ENCODE measurements at places on chromosomes 7 and 10.

DNA sequence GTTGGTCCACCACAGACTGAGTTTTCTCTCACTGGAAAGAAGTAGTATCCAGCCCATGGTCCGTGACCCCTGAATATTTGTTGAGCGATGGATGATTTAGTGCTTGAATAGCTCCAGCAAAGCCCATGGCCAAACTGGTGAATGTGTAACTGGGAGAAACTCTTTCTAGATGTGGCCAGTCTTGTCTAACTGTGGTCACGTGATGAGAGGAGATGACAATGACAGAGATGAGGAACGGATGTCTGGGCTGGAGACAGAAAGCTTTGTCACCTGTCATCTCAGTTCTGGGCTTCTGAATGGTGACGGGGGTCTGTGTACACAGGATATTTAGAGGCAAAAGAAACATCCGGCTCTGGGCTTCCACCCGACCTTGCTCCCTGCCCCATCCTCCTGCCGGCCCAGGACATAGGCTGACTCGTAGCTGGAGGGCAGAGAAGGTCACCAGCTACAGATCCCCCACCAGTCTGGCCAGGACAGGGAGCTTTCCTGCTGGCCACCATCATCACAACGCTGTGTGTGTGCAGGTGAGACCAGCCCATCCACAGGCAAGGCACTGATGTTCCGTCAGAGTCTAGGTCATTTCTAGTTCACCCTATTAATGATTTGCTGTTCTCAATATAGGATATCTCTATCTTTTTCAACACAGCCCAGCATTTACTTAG is 152.5 kb upstream of the TNS3 start:
- no peak for DNase-seq

GRCh38 chr10:131584287-131584686 is 272.8 kb upstream of the TCERG1L start:
- no peak for DNase-seq

DNA sequence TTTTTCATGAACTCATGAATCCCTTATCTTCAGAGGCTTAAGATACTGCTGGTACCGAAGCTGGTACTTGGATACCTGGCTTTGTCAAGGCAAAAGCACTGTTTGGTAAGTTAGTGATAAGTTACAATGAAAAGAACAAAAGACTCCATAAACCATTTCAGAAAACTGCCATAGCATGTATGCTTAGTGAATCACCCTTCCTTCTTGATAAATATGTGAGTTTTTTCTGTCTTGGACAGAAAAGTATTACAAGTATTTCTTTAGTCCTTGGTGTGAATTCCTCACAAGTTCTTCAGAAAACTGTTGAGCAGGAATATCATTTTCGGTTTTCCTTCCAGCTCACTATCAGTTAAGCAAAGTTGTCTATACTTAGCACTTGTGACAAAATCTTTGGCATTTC is 25.6 kb downstream of the PUS7 start:
- DNase-seq: no peak

DNA sequence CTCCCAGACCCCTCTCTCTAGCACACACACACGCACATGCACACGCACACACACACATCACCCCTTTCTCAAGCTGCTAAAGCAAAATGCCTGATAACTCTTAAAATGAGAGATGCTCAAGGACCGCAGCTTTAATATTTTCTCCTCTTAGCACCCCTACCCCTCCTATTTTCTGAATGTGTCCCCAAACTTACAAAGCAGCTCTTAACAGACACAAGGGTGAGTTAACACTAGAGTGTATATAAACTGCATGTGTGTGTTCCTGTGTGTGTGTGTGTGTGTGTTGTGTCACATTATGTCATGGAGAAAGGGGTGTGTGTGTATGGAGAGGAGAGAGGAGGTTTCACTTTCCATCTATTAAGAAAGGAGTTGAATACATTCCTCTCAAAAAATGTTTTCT is 1.3 kb downstream of the PTN start:
- no peak for DNase-seq

DNA sequence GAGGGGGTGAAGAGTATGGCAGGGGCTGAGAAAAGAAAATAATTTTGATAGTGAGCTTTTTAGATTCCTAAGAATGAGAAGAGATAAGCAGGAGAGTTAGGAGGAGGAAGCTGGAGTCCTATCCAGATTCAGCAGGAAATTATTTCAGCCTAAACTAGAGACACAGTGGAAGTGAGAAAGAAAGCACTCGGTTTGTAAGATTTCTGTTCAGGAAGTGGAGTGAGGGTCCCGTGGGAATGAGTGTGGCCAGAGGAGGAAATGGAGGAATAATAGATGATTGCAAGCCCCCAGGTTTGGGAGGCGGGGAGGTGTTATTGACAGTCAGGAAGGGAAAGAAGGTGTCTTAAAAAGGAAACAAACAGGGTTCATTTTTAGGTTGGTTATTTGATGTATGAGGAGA is 84.8 kb upstream of the NRP1 start:
- DNase-seq: no peak

- DNase-seq: no peak
Measured at GRCh38 chr10:29479981-29480954, 154.5 kb downstream of the SVIL start.

- DNase-seq: peak; percentile 17
Measured at GRCh38 chr10:80444646-80445319, 9.3 kb upstream of the TSPAN14 start.

GRCh38 chr7:148686312-148686937 is 12.3 kb upstream of the CUL1 start:
- DNase-seq: no peak

DNA sequence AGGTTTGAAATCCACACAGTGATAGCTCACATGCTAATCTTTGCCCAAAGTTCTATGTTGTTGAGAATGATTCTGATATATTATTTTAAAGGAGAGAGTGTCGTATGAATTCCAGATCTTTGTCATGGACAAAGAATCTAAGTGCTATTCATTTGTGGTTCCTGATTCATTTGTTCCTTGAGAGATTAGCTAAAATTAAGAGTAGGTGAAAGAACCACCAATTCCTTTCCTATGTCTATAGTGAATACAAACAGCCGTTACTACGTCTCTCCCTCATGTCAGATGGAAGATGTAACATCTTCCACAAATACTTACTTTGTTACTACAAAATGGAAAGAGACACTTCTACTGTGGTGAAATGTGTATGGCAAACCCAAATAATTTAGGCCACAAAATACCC is 3.3 kb upstream of the PLXDC2 start:
- no peak for DNase-seq

DNA sequence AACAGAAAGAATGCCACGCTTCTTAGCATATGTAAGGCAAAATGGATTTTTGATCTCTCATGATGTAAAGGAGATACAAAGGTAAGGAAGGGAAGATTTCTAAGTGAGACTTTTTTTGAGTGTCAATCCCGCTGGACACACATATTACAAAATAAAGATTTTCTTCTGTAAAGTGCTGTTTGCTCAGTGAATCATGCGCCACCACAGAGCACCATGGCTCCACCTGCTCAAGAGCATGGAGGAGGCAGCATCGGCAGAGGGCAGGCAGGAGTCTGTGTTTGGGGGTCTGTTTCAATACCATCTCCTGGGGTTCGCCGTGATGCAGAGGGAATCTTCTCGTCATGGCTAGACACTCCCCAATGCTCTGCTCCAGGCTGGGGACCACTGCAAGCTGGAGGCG is 83.5 kb downstream of the ALOX5 start:
- no peak for DNase-seq

DNA sequence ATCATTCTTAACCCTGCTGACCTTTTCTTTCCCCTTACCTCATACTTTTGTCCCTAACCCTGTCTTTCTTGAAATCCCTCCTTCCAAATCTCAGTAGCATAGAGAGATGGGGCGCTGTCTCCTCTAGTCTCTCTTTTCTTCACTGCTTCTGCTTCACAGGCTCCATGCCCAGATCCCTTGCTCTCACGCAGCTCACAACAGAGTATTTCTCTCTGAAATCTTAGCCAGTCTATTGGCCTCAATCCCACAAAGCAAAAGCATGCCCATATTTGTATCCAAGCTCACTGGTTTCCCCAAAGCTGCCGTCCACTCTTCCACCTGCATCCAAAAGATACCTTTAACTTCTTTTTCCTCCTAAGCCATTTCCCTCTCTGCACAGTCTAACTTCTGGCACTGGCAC is 526.8 kb downstream of the PLXDC2 start:
- no peak for DNase-seq

GRCh38 chr10:100248820-100249219 is 18.6 kb downstream of the CWF19L1 start:
- no peak for DNase-seq

DNA sequence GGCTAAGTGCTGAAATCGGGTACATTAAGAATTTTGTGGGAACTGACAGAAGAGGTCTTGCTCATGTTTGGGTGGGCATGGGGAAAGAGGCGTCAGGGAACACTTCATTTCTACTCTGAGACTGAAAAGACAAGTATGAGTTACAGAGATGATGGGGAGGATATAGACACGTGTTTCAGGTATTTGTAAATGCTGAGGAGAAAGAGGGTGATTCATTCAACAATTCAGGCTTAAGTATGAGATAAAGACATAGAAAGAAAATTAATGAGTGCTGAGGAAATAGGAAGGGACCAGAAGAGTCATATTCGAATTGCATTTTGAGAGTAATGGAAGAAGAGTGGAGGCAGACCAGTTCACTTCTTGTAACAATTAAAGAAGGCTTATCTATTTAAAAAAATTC is 143.6 kb downstream of the HBP1 start:
- DNase-seq: no peak

DNA sequence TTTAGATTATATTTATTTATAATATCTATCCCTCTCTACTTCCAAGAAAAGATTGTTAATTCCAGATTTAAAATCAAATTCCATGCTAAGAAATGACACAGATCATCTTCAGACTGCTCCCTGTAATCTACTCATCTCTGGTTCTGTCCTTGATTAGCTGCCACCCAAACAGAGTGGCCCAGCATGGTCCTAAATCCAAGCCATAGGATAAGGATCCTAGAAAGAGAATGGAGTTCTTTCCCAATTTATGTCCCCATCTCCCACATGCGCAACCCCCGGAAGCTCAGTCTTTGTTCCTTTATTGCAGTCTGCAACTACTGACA is 23.4 kb upstream of the HDAC9 start:
- no peak for DNase-seq

GRCh38 chr10:6813306-6813705 is 233.2 kb upstream of the PRKCQ start:
- DNase-seq: no peak

- no peak for DNase-seq
Measured at GRCh38 chr7:155173905-155174304, 103.8 kb downstream of the HTR5A start.

DNA sequence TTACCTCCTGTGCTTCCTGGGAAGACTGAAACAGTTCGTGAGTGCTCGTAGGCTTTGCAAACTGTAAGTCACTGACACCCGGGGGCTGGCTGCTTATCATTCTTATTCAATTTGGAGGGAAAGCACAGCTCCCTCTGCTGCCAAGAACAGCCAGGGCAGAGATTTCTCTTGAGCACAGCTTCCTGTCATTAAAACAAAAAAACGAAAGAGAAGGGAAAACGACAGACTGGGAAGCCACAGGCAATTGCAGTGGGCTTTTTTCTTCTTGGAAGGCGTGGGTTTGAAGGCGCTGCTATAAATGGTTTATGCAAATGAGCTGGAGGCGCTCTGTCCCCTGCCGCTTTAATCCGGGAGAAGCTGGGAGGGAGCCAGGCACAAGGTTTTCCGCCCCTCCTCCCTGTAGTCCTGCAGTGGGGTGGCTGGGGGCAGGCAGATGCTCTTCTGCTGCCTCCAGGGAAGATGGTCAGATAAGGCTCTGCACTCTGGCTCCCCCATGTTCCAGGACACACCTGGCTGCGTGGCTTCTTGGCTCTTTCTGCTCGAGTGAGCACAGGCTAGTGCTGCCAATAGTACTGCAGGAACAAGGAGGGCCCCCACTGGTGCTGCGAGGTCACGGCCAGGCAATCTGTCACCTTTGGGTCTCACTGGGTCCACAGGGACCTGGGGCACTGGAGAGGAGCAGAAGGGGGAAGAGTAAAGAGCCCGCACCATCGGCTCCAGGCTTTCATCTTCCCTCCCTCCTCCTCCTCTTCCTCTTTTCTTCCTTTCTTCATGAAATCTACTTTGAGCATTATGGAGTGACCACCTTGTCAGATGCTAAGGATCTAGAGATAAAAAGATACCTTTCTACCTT is 49.5 kb downstream of the NEURL1 start:
- no peak for DNase-seq

- DNase-seq: no peak
Measured at GRCh38 chr10:49331431-49331830, 32.5 kb downstream of the C10orf71 start.
